ENCODE measurements at places on chromosomes 1 and 21. TPM values are rescaled to one million over a fixed set of nuclear protein-coding genes. Genes with fewer than 3 reads are reported as not detected.

PLEKHN1 gene
- total RNA-seq: 0.65 TPM

SHISAL2A gene
- 0.16 TPM for total RNA-seq

XKR8 gene
- 7.0 TPM for total RNA-seq

KCNE1 gene
- 0.81 TPM for total RNA-seq

AMY1A gene
- not detected for total RNA-seq

SYNC gene
- total RNA-seq: 201 TPM
